ENCODE measurements at places on chromosomes 1 and 21.
A peak's percentile ranks its signal among the peaks of the same experiment; 100 is the strongest.

DNA sequence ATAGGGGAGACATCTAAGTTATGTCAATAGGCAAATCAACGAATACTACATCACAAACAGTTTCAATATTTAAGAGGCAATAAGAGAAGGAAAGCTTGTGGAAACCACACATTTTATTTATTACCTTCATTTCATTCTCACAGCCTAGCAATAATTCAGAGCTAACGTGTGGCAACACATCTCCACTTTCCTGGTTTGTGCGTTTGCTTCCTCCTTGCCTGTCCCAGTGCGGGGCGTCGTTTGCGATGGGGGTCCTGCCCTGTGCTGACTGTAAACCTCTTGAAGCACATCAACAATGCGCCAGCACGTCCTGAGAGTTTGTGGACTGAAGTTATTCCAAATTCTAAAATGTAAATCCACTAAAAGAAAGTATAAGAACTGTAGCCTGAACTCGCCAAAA, 14.4 kb upstream of the VPS26C start:
- H3K27ac ChIP-seq = no peak overlapping the region
- no peak overlapping the region for H3K4me3 ChIP-seq
- no peaks in the 10 kb centered on the region for H3K4me1 ChIP-seq
- no peaks in the 10 kb centered on the region for H3K27me3 ChIP-seq
- DNase-seq = no peak
- H3K36me3 ChIP-seq = no peaks in the 10 kb centered on the region

DNA sequence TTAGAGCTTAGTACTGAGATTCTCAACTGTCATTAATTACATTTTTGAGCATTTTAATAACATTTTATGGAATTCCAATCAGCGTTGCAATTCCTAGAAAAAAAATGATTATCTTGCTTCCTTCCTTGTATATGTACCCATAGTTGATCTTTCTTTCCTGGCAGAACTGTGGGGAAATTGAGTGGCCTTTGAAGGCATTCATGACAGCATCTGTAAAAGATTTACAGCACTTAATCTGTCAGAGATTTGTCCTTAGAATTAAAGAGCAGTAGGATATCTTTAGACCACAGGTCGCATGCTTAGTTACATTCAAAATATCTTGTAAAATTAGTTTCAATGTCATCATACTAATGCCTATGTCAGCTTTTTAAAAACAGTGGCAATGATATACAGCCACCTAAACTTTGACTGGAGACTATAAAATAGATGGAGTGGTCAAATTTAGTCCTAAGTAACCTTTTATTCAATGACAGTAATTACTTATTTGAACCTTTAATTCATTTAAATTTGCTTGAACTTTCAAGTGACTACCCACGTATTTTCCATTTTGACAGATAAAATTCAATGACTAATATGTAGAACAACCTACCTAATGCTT, 692.0 kb downstream of the NCAM2 start:
- H3K36me3 ChIP-seq = no peaks in the 10 kb centered on the region
- H3K27me3 ChIP-seq = no peaks in the 10 kb centered on the region
- H3K4me3 ChIP-seq = no peak overlapping the region
- DNase-seq = no peak
- no peak overlapping the region for H3K27ac ChIP-seq

- H3K4me3 ChIP-seq = no peak overlapping the region
- no peaks in the 10 kb centered on the region for H3K36me3 ChIP-seq
- DNase-seq = no peak
- no peaks in the 10 kb centered on the region for H3K27me3 ChIP-seq
Measured at GRCh38 chr1:158007667-158008386, 14.4 kb downstream of the KIRREL1 start.

DNA sequence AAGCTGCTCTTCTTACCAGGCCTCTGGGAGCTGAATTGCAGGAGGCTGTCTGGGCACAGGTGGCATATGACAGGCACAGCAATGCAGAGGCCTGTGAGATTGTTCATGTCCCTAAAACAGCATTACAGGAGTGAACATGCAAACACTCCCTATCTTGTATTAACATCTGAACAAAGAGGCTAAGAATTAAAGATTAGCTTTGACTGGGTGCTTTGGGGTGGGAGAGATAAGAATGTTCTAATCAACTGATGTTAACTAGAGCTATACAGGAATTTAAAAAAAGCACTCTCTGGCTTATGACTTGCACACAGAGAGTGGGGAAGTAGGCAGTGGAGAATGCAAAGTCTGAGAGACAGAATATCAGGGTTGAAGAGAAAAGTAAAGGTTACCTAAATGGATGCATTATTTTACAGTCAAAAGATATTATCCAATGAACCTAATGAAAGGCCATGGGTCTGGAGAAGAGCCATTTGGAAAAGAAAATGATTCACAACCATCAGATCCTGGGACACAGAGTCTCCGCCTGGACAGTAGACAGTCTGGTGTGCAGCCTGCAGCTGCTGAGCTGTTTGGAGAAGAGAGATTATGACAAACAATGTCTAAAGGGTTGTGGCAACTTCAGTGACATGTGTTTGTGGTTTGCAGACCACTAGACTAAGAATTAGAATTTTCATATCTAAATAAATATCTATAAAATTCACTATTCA, 20.2 kb downstream of the DPT start:
- H3K36me3 ChIP-seq = no peaks in the 10 kb centered on the region
- H3K4me1 ChIP-seq = no peaks in the 10 kb centered on the region
- H3K27ac ChIP-seq = no peak overlapping the region

GRCh38 chr1:208724079-208724478, 479.9 kb upstream of the PLXNA2 start:
- H3K4me3 ChIP-seq = no peak overlapping the region
- no peaks in the 10 kb centered on the region for H3K4me1 ChIP-seq
- no peaks in the 10 kb centered on the region for H3K36me3 ChIP-seq

GRCh38 chr1:86846164-86846647, 67.7 kb downstream of the SELENOF start:
- no peaks in the 10 kb centered on the region for H3K4me1 ChIP-seq
- H3K27me3 ChIP-seq = no peaks in the 10 kb centered on the region
- H3K4me3 ChIP-seq = no peak overlapping the region
- H3K36me3 ChIP-seq = no peaks in the 10 kb centered on the region
- no peak overlapping the region for H3K27ac ChIP-seq

GRCh38 chr1:111959436-111959835, 30.0 kb downstream of the KCND3 start:
- H3K4me1 ChIP-seq = no peaks in the 10 kb centered on the region
- H3K36me3 ChIP-seq = no peaks in the 10 kb centered on the region
- H3K27ac ChIP-seq = no peak overlapping the region

DNA sequence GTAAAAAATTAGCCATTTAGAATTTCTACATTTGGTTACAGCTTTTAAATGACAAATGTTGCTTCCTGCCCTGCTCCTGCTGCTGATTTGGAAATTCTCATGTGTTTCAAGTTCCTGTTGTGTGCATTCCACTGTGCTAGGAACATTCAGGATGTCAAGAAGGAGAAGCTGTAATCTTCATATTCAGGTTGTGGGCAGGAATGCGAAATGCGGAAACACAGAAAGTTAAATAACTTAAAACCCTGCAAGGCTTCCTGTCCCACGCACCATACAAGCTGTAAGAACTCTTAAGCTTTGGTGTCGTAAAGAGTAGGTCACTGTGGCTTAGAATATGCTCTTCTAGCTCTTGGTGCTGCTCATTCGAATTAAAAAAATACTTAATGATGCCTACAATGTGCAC, 52.6 kb downstream of the S100B start:
- H3K4me3 ChIP-seq = peak overlapping the region; percentile 46
- peak; percentile 29 for DNase-seq
- peaks cover 65% of the 10 kb centered on the region for H3K4me1 ChIP-seq
- H3K36me3 ChIP-seq = peaks cover 76% of the 10 kb centered on the region
- no peaks in the 10 kb centered on the region for H3K27me3 ChIP-seq
- peak overlapping the region; percentile 92 for H3K27ac ChIP-seq

DNA sequence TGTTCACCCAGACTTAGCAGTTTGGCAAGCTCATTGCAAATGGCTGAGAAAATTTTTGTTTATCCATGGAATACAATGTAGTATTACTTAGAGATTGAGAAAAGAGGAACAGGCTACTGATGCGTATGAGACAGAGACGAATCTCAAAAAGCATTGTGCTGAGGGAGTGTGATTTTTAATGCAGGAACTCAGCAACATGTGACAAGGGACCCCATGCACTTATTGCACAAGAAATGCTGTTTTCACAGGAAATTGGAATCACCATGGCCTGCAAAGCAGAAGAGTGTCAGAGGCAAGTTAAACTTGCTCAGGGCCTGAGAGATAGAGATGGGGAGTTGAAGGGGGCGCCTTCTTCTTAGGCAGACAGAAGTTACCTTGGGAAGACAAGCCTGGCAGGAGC, 32.6 kb upstream of the TLR5 start:
- no peak overlapping the region for H3K4me3 ChIP-seq
- peaks cover 4% of the 10 kb centered on the region for H3K27me3 ChIP-seq

GRCh38 chr1:86965012-86965826, 50.8 kb downstream of the HS2ST1 start:
- H3K4me1 ChIP-seq = no peaks in the 10 kb centered on the region
- no peaks in the 10 kb centered on the region for H3K36me3 ChIP-seq
- no peak overlapping the region for H3K27ac ChIP-seq
- no peak overlapping the region for H3K4me3 ChIP-seq
- no peaks in the 10 kb centered on the region for H3K27me3 ChIP-seq

DNA sequence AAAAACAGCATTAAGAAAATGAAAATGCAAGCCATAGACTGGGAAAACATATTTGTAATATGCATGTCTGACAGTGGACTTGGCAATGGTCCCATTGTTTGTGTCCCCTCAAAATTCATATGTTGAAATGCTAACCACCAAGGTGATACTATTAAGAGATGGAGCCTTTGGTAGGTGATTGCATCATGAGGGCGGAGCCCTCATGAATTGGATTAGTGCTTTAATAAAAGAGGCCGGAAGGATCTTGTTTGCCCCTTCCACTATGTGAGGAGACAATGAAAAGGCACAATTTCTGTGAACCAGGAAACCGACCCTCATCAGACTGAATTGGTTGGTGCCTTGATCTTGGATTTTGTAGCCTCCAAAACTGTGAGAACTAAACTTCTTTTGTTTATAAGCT, 232.3 kb downstream of the GPR52 start:
- no peaks in the 10 kb centered on the region for H3K4me1 ChIP-seq
- H3K27me3 ChIP-seq = no peaks in the 10 kb centered on the region
- DNase-seq = no peak
- H3K27ac ChIP-seq = no peak overlapping the region
- H3K36me3 ChIP-seq = peaks cover 8% of the 10 kb centered on the region

DNA sequence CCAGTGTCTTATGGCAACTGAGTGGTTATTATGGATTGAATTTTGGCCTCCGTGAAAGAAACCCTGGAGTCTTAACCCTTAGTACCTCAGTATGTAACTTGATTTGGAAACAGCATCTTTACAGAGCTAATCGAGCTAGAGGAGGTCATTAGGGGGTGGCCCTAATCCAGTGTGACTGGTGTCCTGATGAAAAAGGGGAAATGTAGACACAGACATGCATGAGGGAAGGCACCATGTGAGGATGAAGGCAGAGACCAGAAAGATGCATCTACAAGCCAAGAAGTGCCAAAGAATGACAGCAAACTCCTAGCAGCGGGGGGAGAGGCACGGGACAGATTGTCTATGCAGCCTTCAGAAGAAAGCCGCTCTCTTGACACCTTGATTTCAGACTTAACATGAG, 14.7 kb downstream of the DOP1B start:
- H3K36me3 ChIP-seq = peaks cover 41% of the 10 kb centered on the region
- H3K27ac ChIP-seq = no peak overlapping the region
- peaks cover 33% of the 10 kb centered on the region for H3K4me1 ChIP-seq
- DNase-seq = no peak

DNA sequence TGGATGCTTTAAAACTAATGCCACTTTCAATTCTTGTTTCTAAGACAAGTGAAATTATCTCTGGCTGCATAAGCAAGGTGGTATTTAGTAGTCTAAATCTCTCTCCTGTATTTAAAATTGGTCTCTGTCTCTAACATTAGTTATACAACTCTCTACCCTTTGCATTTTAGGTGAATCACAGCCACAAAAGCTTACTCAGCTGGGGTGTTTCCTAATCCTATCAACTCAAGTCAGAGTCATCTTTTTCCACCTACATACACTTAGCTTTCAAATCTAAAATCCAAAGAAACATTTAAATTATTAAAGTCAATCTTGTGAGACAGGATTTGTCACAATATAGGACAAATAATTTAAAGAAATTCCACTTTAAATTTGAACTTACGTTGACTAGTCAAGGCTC, 255.1 kb upstream of the CXADR start:
- no peaks in the 10 kb centered on the region for H3K27me3 ChIP-seq
- H3K4me1 ChIP-seq = no peaks in the 10 kb centered on the region
- H3K4me3 ChIP-seq = no peak overlapping the region

DNA sequence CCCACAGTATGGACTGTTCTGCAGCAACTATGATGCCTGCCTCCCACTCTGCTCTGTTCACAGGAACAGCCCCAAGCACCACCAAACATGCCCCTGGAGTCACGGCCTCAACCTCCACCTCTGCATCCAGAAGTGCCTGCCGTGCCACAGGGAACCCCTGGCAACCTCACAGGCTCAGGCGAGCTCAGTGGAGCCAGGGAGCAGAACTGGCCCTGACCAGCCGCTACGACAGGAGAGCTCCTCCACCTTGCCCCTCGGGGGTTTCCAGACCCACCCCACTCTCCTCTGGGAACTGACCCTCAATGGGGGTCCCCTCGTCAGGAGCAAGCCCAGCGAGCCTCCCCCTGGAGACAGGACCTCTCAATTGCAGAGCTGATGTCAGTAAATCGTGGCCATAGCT, 13.0 kb downstream of the MRAP start:
- DNase-seq = no peak
- no peak overlapping the region for H3K4me3 ChIP-seq
- no peaks in the 10 kb centered on the region for H3K4me1 ChIP-seq
- H3K36me3 ChIP-seq = peaks cover 11% of the 10 kb centered on the region
- no peak overlapping the region for H3K27ac ChIP-seq

DNA sequence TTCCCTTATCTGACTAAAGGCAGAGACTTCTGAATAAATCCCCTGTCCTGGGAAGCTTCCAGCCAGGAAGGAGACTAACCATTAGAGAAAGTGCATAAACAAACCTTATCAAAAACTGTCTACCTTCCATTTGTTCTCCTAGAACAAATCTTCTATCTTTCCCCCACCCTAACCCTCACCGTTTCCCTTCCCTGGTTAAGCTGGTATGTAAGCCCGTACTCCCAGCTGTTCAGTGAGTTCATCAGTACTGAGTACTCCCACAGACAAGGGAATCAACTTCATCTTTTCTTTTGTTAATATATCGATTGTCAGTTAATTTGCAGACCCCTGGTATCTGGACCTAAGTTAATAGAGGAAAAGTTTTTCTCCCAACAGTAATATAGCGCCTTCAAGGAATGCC, 20.1 kb upstream of the COG2 start:
- no peak overlapping the region for H3K4me3 ChIP-seq
- DNase-seq = no peak
- no peaks in the 10 kb centered on the region for H3K4me1 ChIP-seq
- H3K36me3 ChIP-seq = no peaks in the 10 kb centered on the region

GRCh38 chr1:214637722-214638458, 34.9 kb downstream of the CENPF start:
- no peak overlapping the region for H3K4me3 ChIP-seq
- peak; percentile 44 for DNase-seq
- H3K27me3 ChIP-seq = no peaks in the 10 kb centered on the region
- H3K27ac ChIP-seq = peak overlapping the region; percentile 76

DNA sequence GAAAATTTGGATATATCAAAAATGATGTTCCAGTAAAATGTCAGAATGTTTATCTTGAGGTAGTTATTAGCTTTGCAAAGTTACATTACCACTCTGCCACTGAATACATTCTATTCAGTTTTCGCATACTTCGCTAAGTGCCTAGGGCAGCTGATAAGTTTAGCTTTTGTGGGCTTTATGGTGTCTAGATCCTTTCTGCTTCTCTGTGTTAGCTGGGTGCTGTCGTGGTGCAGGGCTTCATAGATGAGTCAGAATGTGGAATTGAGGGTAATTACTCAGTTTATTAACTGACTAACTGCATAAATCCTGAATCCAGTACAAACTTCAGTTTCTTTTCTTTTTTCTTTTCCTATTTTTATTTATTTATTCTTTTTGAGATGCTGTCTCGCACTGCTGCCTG, 21.5 kb downstream of the NCAM2 start:
- H3K27ac ChIP-seq = no peak overlapping the region
- no peak overlapping the region for H3K4me3 ChIP-seq
- no peaks in the 10 kb centered on the region for H3K36me3 ChIP-seq
- no peak for DNase-seq
